ENCODE measurements at places on chromosomes 2 and 18.

- DNase-seq = no peak
- H3K36me3 ChIP-seq = no peaks in the 10 kb centered on the region
- no peaks in the 10 kb centered on the region for H3K27me3 ChIP-seq
- H3K4me3 ChIP-seq = no peak overlapping the region
- H3K27ac ChIP-seq = no peak overlapping the region
Measured at GRCh38 chr2:18435426-18436037, 124.9 kb downstream of the RDH14 start.

GRCh38 chr2:149225446-149225845 lies 104.9 kb upstream of the LYPD6 start:
- H3K27ac ChIP-seq = no peak overlapping the region
- no peaks in the 10 kb centered on the region for H3K27me3 ChIP-seq
- H3K4me1 ChIP-seq = no peaks in the 10 kb centered on the region
- H3K36me3 ChIP-seq = no peaks in the 10 kb centered on the region
- H3K4me3 ChIP-seq = no peak overlapping the region

GRCh38 chr2:149167001-149167780 lies 128.7 kb downstream of the LYPD6B start:
- DNase-seq = no peak
- no peaks in the 10 kb centered on the region for H3K36me3 ChIP-seq
- no peaks in the 10 kb centered on the region for H3K4me1 ChIP-seq
- peak overlapping the region; percentile 33 for H3K27ac ChIP-seq

- DNase-seq = no peak
- H3K4me1 ChIP-seq = no peaks in the 10 kb centered on the region
- H3K27ac ChIP-seq = no peak overlapping the region
- H3K36me3 ChIP-seq = no peaks in the 10 kb centered on the region
- H3K4me3 ChIP-seq = no peak overlapping the region
Measured at GRCh38 chr2:95058989-95059641, 33.6 kb downstream of the MAL start.

GRCh38 chr2:12227941-12228608 lies 481.6 kb downstream of the LPIN1 start:
- no peak for DNase-seq
- H3K36me3 ChIP-seq = no peaks in the 10 kb centered on the region
- no peak overlapping the region for H3K4me3 ChIP-seq

GRCh38 chr2:139293992-139294548 lies 513.9 kb upstream of the NXPH2 start:
- no peaks in the 10 kb centered on the region for H3K4me1 ChIP-seq
- H3K4me3 ChIP-seq = no peak overlapping the region
- H3K27ac ChIP-seq = no peak overlapping the region
- H3K36me3 ChIP-seq = no peaks in the 10 kb centered on the region
- H3K27me3 ChIP-seq = no peaks in the 10 kb centered on the region

DNA sequence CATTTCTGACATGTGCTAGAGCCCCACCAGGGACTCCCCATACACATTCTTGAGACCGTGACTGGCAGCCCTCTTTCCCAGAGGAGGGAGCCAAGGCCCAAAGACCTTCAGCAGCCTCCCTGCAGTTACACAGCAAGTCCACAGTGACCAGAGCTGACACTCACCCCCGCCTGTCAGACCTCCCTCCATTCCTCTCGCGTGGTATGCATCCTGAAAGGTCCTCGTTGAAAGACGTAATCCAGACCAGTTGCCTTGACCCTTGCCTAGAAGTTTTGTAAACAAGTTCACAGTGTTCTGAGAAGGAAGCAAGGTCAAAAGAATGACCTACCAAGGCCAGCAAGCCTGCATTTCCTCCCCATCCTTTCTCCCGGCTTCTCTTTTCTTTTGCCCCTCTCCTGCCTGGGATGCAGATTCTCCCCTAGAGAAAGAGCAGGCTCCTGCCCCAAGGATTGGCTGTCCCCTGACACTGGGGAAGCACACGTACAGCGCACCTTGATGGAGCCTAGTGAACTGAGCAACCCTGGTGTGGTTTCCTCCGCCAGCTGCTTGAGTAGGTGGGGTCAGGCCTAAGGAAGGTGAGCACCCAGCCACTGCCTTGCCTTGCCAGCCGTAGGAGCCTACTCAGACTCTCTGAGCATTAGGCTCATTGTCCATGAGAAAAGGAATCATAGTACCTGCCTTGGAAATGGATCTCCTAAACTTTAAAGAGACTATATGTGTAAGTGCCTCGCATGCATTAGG lies 18.3 kb downstream of the TRIB2 start:
- H3K36me3 ChIP-seq = no peaks in the 10 kb centered on the region
- no peak for DNase-seq
- no peak overlapping the region for H3K4me3 ChIP-seq
- peaks cover 9% of the 10 kb centered on the region for H3K4me1 ChIP-seq

GRCh38 chr2:70505613-70506391 lies 47.8 kb downstream of the TGFA start:
- H3K27me3 ChIP-seq = no peaks in the 10 kb centered on the region
- H3K4me3 ChIP-seq = no peak overlapping the region
- H3K4me1 ChIP-seq = no peaks in the 10 kb centered on the region
- no peak for DNase-seq
- no peaks in the 10 kb centered on the region for H3K36me3 ChIP-seq

GRCh38 chr2:183671233-183671632 lies 547.0 kb downstream of the NUP35 start:
- DNase-seq = no peak
- no peak overlapping the region for H3K4me3 ChIP-seq
- H3K27ac ChIP-seq = no peak overlapping the region

DNA sequence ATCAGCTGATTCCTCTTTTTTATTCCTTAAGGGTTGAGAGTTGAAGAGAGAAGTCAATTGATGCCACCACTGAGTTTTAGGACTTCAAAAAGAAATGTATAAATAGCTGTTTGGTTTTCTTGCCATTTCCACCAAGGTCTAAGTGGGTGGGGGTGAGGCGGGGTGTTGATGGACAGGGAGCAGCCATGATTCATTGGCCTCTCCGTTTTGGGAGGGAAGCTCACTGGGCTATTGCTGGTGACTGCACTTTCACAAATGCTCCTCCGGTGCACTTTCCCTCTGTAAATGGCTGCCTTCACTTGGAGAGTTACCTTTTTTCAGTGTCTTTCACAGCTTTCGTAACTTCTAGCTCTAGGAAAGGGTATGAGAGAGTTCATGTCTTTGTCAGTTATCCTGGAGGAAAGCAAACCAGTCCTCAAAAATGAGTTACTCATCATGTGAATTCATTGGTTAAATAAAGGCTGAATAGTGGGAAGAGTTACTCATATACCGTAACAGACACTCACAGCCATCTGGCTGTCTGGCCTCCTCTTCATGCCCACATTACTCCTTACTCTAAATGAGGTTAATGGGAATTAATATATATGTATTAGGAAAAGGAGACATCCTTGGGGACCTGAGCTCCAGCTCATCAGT lies 17.4 kb upstream of the CTAGE1 start:
- no peaks in the 10 kb centered on the region for H3K36me3 ChIP-seq
- H3K27me3 ChIP-seq = no peaks in the 10 kb centered on the region
- H3K27ac ChIP-seq = no peak overlapping the region
- H3K4me1 ChIP-seq = no peaks in the 10 kb centered on the region
- no peak overlapping the region for H3K4me3 ChIP-seq
- no peak for DNase-seq

DNA sequence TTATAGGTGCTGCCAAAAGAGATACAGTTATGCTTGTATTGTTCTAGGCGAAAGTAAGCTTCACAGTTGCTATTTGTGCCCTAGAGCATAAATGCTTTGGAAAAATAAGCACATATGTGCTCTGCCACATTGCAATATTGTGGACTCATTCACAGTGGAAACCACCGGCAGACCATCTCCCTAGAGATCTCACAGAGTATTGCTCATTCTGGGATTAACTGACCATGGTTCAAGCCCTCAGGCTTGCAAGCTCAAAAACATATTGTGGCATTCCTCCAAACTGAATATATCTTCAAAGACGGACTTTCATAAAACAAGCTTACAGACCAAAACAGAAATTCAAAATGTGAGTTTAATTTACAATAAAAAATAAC lies 158.2 kb upstream of the CCDC150 start:
- no peaks in the 10 kb centered on the region for H3K4me1 ChIP-seq
- H3K4me3 ChIP-seq = no peak overlapping the region
- H3K36me3 ChIP-seq = no peaks in the 10 kb centered on the region
- no peak for DNase-seq

DNA sequence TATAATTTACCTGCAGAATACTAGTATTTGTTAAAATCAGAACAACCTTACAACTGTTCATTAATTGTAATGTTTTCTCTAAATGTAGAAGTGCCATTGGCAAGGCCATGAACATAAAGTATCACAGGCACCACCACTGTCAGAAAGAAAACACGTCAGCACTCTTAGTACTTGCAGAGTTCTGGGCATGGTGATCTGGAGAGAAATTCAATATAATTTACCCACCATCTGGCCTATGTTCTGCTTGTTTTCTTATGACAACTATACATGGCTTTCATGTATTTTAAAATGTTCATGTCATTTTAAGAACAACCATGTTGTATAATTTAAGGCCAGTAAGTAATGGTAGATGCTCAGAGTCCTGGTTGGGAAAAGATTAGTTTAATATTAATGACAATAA lies 114.2 kb upstream of the SULT1C3 start:
- DNase-seq = no peak
- H3K27me3 ChIP-seq = no peaks in the 10 kb centered on the region
- no peaks in the 10 kb centered on the region for H3K36me3 ChIP-seq
- H3K4me1 ChIP-seq = no peaks in the 10 kb centered on the region

- no peak overlapping the region for H3K4me3 ChIP-seq
- no peaks in the 10 kb centered on the region for H3K36me3 ChIP-seq
- peaks cover 4% of the 10 kb centered on the region for H3K27me3 ChIP-seq
- no peaks in the 10 kb centered on the region for H3K4me1 ChIP-seq
- no peak for DNase-seq
Measured at GRCh38 chr2:110860630-110861029, 128.3 kb downstream of the ACOXL start.

DNA sequence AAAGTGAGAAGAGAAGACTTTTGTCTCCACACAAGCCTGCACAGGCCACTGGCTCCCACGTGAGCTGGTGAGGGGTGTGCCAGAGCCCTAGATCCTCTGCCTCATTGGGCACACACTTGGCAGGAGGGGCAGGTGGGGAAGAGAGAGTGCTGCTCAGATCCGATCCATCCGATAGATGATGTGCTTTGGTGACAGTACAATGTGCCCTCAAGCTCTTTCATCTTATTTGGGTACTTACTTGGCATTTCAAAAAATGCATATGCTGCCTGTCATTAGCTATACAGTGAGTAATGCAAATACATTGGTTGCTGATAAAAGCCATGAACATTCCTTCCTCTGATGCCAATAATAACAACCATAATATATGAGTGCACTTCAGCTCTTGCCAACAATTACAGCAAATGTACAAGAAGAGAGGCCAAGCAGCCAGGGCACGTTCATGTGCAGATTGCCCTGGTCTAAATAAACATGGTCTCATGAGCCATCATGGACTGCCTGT lies 255.3 kb downstream of the VAPA start:
- H3K4me1 ChIP-seq = no peaks in the 10 kb centered on the region
- DNase-seq = no peak
- no peak overlapping the region for H3K27ac ChIP-seq
- no peaks in the 10 kb centered on the region for H3K36me3 ChIP-seq

DNA sequence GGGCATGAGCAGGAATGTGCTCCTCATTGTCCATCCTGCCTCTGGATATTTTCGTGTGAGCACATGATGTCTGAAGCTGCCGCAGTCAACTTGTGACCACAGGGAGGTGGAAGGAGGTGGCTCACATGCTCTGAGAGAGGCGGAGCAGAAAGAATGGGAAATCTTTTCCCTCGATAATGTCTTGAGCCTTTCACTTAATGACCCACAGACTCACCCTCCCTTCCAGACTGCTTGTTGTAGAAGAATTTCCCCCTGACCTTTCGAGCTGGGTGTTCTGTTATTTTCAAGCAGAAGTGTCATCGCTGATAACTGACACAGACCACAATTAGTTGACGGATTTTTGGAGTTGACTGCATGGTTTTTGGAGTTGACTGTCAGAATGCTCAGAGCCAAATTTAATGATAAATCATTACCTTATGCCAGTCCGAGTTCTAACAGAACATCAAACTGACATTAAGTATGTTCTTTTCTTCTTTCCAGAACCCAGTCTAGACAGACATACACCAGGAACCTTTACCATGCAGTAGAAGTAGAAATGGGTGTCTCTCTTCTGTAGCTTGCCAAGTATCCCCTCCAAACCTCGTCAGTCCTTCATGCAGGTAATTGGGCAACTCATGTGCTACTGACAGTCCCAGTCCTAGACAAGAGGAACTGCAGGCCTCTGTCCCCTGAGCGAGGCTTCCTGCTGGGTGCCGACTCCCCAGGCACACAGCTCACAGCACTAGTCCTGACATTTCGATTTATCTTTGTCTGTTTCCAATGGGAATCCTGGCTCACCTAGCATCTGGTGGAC lies 29.4 kb upstream of the RTTN start:
- peak; percentile 29 for DNase-seq
- peak overlapping the region; percentile 35 for H3K4me3 ChIP-seq
- H3K36me3 ChIP-seq = no peaks in the 10 kb centered on the region
- no peaks in the 10 kb centered on the region for H3K4me1 ChIP-seq
- peak overlapping the region; percentile 54 for H3K27ac ChIP-seq

DNA sequence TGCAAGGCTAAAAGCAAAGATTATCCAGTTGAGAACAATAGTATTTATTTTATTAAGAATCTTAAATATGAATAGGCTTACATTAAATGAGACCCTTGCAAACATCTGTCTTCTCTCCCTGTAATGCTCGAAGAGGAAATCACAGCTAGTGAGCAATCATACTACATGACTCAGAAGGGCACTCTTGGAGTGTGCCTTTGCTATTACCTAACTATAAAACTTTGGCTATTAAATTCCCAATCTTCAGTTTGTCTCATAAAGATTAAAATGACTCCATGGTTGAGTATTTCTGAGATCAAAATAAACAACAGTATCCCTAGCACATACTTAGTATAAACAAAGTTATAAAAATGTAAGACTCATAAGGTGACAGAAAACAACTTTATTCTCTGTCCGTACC lies 296.9 kb downstream of the KCNJ3 start:
- DNase-seq = no peak
- no peaks in the 10 kb centered on the region for H3K4me1 ChIP-seq
- no peaks in the 10 kb centered on the region for H3K27me3 ChIP-seq

DNA sequence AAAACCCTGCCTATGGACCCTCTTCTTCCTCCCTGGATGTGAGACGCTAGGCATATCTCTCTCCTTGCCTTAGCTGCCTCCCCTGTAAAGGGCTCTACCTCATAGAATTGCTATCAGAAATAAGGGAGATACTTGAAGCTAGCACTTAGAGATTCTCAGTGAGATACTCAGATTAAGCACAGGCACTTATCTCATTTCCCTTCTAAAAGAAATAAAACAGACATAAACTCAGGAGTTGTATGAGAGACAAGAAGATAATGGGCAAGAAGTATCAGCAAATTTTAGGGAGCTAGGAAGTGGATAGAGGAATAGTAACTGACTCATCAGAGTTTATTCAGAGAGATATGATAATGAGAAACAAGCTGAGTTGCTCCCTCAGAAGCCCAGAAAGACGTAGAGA lies 131.0 kb downstream of the SP3 start:
- no peak for DNase-seq
- no peak overlapping the region for H3K4me3 ChIP-seq
- H3K27ac ChIP-seq = no peak overlapping the region

- no peak overlapping the region for H3K27ac ChIP-seq
- no peaks in the 10 kb centered on the region for H3K27me3 ChIP-seq
- no peaks in the 10 kb centered on the region for H3K4me1 ChIP-seq
- no peaks in the 10 kb centered on the region for H3K36me3 ChIP-seq
- DNase-seq = no peak
- no peak overlapping the region for H3K4me3 ChIP-seq
Measured at GRCh38 chr2:74708296-74708695, 54.2 kb downstream of the SEMA4F start.
